ENCODE measurements at places on chromosomes 12 and 14.

DNA sequence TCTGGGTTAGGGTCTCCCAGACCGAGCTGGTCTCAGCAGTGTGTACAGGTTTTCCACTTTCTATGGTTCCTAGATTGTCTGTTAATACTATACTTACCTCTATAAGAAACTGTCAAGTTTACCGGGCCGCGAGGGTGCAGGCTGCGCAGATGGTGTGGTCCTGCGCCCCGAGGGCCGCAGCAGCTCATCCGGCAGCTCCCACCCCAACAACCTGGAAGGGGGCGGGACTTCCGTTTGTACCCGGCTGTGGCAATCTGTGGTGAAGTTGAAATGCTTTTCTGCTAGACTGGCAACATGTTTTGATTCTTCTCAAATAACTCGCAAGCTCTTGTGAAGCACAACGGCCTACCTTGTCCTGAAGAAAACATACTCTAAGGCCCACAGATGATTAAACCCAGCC, at the start of gene CLEC9A:
Gene CLEC9A (plus strand): TSS at position 237 of the 400 bp plus-strand sequence. CDS start 22,006 bp downstream, outside the sequence.
- no peaks in the 10 kb centered on the region for H3K27me3 ChIP-seq
- no peak within 1 kb of the TSS for H3K27ac ChIP-seq
- H3K4me1 ChIP-seq = peaks cover 21% of the 10 kb centered on the region
- no peak for DNase-seq

DNA sequence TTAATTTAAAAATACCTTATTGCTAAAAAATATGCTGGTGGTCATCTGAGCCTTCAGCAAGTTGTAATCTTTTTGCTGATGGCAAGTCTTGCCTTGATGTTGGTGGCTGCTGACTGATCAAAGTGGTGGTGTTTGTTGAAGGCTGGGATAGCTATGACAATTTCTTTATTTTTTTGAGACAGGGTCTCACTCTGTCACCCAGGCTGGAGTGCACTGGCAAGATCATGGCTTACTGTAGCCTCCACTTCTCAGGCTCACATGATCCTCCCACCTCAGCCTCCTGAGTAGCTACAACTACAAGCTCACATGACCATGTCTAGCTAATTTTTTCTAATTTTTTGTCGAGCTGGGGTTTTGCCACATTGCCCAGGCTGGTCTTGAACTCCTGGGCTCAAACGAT, 24.8 kb downstream of the PRORP start:
- no peaks in the 10 kb centered on the region for H3K4me1 ChIP-seq
- no peak overlapping the region for H3K4me3 ChIP-seq
- peaks cover 17% of the 10 kb centered on the region for H3K36me3 ChIP-seq
- H3K27me3 ChIP-seq = no peaks in the 10 kb centered on the region
- no peak overlapping the region for H3K27ac ChIP-seq

GRCh38 chr12:87815771-87816585, 213.2 kb downstream of the C12orf50 start:
- no peaks in the 10 kb centered on the region for H3K27me3 ChIP-seq
- H3K36me3 ChIP-seq = no peaks in the 10 kb centered on the region

DNA sequence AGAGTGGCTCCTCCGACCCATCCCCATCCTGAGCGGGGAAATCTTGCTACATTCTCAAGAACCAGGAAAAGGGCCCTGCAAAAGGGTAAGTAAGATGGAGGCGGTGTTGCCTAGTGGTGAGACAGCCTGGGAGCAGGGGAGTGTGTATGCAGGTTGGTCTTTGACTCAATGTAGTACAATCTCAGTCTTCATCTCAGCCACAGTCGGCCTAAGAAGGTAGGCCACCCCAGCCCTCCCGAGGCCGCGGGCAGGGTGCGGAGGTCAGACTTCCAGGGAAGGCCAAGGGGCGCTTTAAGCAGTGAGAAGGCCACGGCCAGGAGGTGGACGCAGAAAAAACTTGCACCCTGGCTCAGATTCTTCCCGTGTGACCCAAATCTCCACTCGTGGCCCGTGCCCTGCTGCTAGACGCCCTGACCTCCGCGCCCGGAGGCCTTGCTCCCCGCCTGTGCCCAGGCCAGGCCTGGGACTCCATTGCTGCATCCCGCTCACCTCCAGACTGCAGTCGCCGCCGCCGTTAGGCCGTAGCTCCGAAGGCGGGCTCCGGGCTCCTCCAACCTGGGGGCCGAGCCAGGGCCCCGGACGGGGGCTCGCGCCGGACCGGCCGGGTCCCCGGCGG, 435 bp downstream of the FOXM1 start:
- peaks cover 2% of the 10 kb centered on the region for H3K36me3 ChIP-seq
- peak; percentile 24 for DNase-seq
- H3K4me1 ChIP-seq = peaks cover 18% of the 10 kb centered on the region
- no peaks in the 10 kb centered on the region for H3K27me3 ChIP-seq
- peak overlapping the region; percentile 85 for H3K27ac ChIP-seq

- no peaks in the 10 kb centered on the region for H3K27me3 ChIP-seq
- H3K36me3 ChIP-seq = no peaks in the 10 kb centered on the region
- peaks cover 70% of the 10 kb centered on the region for H3K4me1 ChIP-seq
- no peak overlapping the region for H3K4me3 ChIP-seq
- DNase-seq = no peak
These were observed 3.2 kb upstream of the NUMB start for GRCh38 chr14:73461478-73462047.

DNA sequence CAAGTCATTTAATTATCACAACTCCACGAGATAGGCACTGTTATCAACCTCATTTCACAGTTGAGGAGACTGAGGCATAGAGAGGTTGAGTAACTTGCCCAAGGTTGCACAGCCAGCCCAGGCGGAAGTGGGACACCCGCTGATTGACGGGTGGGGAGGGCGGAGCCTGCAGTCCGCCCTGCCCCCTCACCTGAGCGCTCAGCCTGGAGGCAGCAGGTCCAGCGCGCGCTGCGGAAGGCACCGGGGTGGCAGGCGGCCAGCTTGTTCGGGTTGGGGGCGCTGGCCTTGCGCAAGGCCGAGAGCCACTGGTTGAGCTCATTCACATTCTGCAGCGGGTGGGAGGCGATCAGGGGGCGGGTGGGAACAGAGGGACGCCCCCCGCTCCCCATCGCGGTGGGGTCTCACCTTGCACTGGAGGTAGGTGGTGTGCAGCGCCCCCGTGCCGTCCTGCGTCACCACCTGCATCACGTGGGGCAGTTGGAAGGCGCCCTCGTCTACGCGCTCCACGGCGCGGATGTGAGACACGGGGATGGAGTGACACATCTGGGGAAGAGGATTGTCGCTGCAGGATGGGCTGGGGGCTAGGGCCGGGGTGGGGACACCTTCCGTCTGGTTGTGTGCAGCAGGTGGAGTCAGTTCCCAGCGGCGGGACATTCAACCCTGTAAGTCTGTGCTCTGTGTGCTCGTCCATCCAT, 31.7 kb downstream of the RASAL1 start:
- H3K27me3 ChIP-seq = peaks cover 1% of the 10 kb centered on the region
- H3K27ac ChIP-seq = no peak overlapping the region
- no peak overlapping the region for H3K4me3 ChIP-seq
- H3K36me3 ChIP-seq = no peaks in the 10 kb centered on the region
- H3K4me1 ChIP-seq = peaks cover 7% of the 10 kb centered on the region
- DNase-seq = peak; percentile 49

- peak overlapping the region; percentile 44 for H3K4me3 ChIP-seq
- H3K36me3 ChIP-seq = peaks cover 42% of the 10 kb centered on the region
- peak; percentile 88 for DNase-seq
- H3K27me3 ChIP-seq = no peaks in the 10 kb centered on the region
These were observed 744 bp upstream of the MYL6 start for GRCh38 chr12:56157201-56158028.

- no peak overlapping the region for H3K27ac ChIP-seq
- H3K36me3 ChIP-seq = peaks cover 34% of the 10 kb centered on the region
- H3K4me3 ChIP-seq = no peak overlapping the region
- H3K4me1 ChIP-seq = no peaks in the 10 kb centered on the region
- no peak for DNase-seq
These were observed 26.9 kb downstream of the GCN1 start for GRCh38 chr12:120167529-120168095.

GRCh38 chr14:64703395-64704142, 655 bp upstream of the PLEKHG3 start:
- DNase-seq = no peak
- H3K4me3 ChIP-seq = peak overlapping the region; percentile 23
- no peaks in the 10 kb centered on the region for H3K36me3 ChIP-seq
- H3K27me3 ChIP-seq = peaks cover 34% of the 10 kb centered on the region

- H3K27ac ChIP-seq = no peak overlapping the region
- H3K27me3 ChIP-seq = peaks cover 8% of the 10 kb centered on the region
- no peak overlapping the region for H3K4me3 ChIP-seq
- no peaks in the 10 kb centered on the region for H3K4me1 ChIP-seq
- no peak for DNase-seq
- no peaks in the 10 kb centered on the region for H3K36me3 ChIP-seq
These were observed 38.7 kb upstream of the PRMT8 start for GRCh38 chr12:3452348-3452747.

DNA sequence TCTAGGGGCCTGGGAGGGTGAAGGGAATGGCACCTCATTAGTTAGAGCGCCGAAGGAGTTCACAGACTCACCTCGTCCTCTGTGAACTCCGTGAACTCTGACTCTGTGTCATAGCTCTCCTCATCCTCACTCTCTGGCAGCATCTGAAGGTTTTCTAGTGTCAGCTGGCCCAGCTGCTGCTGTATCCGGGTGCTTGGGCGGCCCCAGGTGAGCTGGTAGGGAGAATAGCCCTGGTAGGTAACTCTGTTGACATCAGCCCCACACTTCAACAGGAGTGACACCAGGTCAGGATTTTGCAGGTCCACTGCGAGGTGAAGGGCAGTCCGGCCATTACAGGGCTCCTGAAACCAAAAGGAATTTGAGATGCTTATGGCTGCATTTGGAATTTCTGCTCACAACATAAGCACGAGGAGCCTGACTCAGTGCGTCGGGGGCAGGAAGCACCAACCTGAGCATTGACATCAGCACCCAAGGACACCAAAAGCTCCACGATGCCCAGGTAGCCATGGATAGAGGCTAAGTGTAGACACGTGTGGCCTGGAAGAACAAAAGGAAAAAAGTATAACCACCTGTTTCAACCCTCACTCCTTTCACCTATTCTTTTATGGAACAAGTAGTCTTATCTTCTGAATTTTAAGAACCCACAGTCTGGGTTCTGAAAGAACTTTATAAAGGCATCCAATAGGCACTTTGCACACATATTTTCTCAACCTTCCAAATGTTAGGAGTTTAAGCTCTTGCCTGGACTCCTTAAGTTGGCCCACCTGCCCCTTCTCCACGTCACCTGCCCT, 2.0 kb downstream of the NFKBIA start:
- H3K27me3 ChIP-seq = no peaks in the 10 kb centered on the region
- peak overlapping the region; percentile 89 for H3K27ac ChIP-seq
- peaks cover 40% of the 10 kb centered on the region for H3K4me1 ChIP-seq
- DNase-seq = peak; percentile 20
- H3K4me3 ChIP-seq = peak overlapping the region; percentile 96

- H3K27ac ChIP-seq = peak overlapping the region; percentile 84
- peaks cover 15% of the 10 kb centered on the region for H3K4me1 ChIP-seq
- DNase-seq = peak; percentile 49
These were observed 6.1 kb upstream of the PSMA3 start for GRCh38 chr14:58238252-58239243.

DNA sequence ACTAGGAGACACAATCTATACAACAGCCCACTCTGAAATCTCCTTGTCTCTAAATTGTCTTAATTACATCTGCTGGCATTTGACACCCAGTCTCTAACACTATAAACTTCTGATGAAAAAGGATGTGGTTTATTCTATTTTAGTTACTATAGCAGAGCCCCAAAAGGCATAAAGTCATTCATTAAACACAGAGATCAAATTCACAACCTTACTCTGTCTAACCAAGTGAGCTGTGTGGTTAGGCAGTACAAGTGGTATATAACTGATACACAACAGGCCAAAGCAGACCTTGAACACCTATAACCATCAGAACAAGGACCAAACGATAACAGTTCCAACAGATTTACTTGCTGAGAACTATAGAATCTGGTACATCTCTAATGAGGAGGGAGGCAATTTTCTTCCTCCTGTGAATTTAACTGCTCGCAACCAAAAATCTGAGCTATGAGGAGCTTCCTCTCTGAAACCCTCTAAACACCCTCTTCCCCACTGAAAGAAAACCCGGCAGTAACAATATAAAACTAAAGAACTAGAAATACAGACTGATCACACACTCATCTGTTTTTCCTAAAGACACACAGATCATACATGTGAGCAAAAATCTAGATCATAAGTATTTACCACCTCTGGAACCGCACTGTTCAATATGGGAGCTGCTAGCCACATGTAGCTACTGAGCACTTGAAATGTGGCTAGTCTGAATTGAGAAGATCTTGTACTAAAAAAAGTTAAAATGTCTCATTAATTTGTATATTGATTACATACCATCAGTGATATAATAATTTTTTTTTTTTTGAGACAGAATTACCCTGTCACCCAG, 17.7 kb downstream of the SPPL3 start:
- H3K27ac ChIP-seq = no peak overlapping the region
- H3K4me1 ChIP-seq = peaks cover 4% of the 10 kb centered on the region
- no peak overlapping the region for H3K4me3 ChIP-seq
- H3K27me3 ChIP-seq = no peaks in the 10 kb centered on the region

GRCh38 chr14:40197344-40197743, 765.1 kb upstream of the FBXO33 start:
- H3K4me3 ChIP-seq = no peak overlapping the region
- no peak overlapping the region for H3K27ac ChIP-seq
- no peaks in the 10 kb centered on the region for H3K36me3 ChIP-seq

- H3K4me3 ChIP-seq = no peak overlapping the region
- no peaks in the 10 kb centered on the region for H3K36me3 ChIP-seq
- DNase-seq = no peak
- H3K27me3 ChIP-seq = no peaks in the 10 kb centered on the region
These were observed 94.3 kb downstream of the C12orf42 start for GRCh38 chr12:103401421-103401820.

GRCh38 chr14:79421811-79422210, 789.5 kb downstream of the DIO2 start:
- no peaks in the 10 kb centered on the region for H3K4me1 ChIP-seq
- peak; percentile 80 for DNase-seq
- peak overlapping the region; percentile 1 for H3K27ac ChIP-seq

- no peaks in the 10 kb centered on the region for H3K4me1 ChIP-seq
- DNase-seq = no peak
- H3K27ac ChIP-seq = no peak overlapping the region
- no peaks in the 10 kb centered on the region for H3K36me3 ChIP-seq
These were observed 105.6 kb downstream of the SLC25A47 start for GRCh38 chr14:100428727-100429126.

DNA sequence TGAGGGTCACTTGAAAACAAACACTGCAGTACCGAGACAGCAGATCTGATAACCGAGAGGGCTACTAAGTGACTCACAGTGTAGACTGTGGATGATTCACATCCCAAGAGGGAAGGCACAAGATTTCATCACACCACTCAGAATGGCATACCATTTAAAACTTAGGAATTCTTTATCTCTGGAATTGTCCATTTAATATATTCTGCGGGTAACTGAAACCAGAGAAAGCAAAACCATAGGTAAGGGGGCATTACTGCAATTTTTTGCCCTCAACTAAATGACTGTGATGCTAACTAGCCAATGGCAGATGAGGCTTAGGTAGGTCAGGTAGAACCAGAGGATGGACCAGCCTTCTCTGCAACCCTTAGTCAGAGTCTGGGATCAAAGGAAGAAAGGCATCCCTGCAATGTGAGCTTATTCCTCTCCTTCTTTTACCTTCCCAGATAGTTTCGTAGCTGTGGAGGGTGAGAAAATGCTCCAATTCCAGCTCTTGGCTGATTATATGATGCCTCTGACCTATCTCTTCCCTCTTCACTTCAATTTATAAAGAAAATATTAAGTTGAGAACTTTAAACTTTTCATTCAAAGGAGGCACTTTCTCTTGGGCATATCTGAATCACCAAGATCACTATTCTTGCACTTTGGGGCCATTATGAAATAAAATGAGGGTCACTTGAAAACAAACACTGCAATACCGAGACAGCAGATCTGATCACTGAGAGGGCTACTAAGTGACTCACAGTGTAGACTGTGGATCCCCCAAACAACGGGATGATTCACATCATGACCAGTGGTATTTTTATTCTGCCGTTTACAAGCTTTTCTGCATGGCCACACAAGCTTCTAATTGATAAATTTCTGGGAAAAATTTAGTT, 6.8 kb downstream of the ART4 start:
- H3K36me3 ChIP-seq = no peaks in the 10 kb centered on the region
- H3K27ac ChIP-seq = no peak overlapping the region
- H3K4me1 ChIP-seq = no peaks in the 10 kb centered on the region
- DNase-seq = no peak
- no peaks in the 10 kb centered on the region for H3K27me3 ChIP-seq

Data from common myeloid progenitor, CD34-positive (primary cell).